ENCODE measurements at places on chromosomes 6 and 20.

- no peak for DNase-seq
Observed at GRCh38 chr20:51084593-51085377, 61.9 kb upstream of the KCNG1 start.

- no peak for DNase-seq
Observed at GRCh38 chr20:6575912-6576401, 191.5 kb upstream of the BMP2 start.

- no peak for DNase-seq
Observed at GRCh38 chr6:133730881-133731280, 158.0 kb upstream of the TCF21 start.

DNA sequence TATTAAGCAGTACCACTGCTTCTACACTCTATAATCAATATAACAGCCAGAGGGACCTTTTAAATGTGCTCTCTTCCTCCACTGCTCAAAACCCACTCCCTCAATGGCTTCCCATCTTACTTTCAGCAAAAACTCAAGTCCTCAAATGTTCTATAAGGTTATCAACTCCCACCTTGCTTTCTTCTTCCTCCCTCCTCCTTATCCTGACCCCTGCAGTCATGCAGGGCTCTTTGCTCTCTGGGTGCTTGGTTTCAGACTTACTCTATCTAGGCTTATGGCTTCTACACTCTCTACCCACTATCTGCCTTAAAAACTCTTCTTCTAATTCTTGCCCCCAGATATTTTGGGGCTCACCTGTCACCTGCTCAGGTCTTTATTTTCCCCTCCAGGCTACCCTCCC, 5.3 kb downstream of the ARHGAP18 start:
- DNase-seq: no peak

DNA sequence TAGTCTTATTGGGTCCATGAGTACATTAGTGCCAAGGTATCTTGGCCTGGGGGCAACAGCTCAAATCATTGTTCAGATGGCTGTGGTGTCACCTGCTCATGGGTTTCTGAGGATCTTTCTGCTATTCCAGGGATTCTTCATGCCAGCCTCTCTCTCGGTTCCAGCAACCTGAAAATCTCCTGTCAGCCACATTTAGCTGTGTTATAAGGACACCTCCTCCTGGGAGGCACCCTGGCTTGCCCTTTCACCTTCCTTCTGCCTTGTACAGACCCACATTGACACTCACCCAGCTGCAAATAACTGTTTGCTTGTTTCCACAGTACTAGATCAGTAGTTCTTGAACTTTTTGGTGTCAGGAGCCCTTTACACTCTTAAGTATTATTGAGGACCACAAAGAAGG, 159.9 kb downstream of the GRM4 start:
- no peak for DNase-seq

DNA sequence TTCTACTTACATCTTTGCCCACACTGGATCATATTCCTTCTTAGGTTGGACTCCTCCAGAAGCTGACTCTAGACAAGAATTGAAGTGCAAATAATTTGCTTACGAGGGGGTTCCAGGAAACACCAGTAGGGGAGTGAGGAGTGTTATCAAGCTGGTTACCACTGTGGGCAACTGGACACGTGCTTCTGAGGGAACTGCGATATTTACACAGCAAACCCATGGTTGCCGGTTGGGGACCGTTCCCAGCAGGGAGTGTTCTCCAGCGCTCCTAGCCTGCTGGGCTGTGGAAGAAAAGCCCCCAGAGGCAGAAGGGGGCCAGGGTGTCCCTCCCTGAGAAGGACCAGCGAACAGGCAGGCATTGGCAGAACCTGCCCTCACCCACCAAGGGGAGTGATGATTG, 21.7 kb downstream of the MDFI start:
- no peak for DNase-seq

- DNase-seq: no peak
Observed at GRCh38 chr6:149445095-149445466, 39.7 kb downstream of the ZC3H12D start.

DNA sequence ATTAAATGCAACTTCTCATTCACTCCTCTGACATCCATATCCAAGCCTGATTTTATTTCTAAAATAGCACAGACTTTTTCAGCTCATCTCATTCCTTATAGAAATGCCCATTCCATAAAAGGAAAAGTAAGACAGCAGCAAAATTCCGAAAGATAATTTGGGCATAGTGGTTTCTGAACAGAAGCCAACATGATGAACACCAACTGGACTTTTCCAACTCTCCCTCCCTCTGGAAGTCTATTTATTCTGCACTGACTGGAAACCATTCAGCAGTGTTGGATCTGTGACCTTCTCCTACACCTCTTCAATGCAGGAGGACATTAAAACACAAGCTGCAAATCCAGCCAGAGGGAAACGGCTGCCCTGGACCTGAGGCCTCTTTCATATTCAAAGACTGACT, 306.2 kb upstream of the NT5E start:
- DNase-seq: no peak

DNA sequence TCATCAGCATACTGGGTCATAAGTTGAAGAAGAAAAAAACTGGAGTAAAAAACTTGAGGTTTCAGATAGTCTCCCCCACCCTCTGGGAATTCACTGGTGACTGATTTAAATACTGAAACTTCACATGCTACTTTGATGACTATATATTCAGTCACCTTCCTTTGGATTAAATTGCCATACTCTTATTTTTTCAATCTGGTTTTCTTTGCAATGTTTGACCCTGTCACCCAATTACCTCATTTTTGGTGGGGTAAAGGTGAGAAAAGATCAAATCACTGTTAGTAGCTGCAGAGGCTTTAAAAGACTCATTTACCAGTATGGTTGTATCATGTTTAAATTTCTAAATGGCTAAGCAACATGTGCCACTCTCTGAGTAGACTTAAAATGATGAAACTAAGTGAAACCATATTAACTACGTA, 862.7 kb upstream of the FLRT3 start:
- no peak for DNase-seq

- DNase-seq: no peak
Observed at GRCh38 chr6:89297695-89298351, 17.3 kb downstream of the GABRR2 start.

DNA sequence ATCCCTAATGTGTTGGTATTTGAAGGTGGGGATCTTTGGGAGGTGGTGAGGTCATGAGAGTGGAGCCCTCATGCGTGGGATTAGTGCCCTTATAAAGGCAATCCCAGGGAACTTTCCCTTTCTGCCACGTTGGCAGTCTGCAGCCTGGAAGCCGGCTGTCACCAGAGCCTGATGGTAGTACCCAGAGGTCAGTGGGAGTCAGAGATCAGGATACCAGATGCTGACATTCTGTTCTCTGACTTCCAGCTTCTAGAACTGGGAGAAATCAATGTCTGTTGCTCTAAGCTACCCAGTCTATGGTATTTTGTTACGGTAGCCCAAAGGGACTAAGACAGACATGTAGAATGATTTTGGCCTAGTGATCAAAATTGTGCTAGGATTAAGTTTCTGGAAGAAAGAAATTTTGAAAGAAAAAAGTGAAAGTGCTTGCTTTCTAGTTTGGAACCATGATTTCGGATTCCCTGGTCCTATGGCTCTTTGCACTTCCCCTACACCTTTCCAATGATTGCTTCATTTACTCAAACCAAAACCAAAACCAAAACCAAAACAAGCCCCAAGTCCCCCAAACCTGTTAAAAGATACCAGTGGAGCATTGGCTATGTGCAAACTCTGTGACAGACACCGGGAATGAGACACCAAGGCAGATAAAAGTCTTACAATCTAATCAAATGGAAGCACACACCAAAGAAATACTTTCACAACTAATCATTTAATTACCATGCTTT, 173.7 kb upstream of the ZNF217 start:
- no peak for DNase-seq

- no peak for DNase-seq
Observed at GRCh38 chr20:36167902-36168503, 13.5 kb downstream of the EPB41L1 start.

- no peak for DNase-seq
Observed at GRCh38 chr6:31468311-31468710, 29.6 kb upstream of the MICB start.

- DNase-seq: peak; percentile 81
Observed at GRCh38 chr6:35727231-35727934, 9.4 kb upstream of the ARMC12 start.

DNA sequence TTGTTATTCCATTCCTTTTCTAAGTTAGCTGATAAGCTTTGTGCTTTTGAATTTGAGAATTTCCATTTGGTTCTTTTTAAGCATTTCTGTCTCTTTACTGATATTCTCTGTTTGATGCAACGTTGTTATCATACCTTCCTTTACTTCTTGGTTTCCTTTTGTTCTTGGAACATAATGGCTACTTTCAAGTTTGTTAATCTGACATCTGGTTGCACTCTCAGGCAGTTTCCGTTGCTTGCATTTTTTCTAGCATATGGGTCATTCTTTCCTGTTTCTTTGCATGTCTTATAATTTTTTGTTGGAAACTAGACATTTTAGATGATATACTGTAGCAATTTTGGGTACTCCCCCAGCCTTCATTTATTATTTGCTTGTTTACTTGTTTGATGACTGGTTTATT, 12.5 kb downstream of the CDC5L start:
- no peak for DNase-seq

DNA sequence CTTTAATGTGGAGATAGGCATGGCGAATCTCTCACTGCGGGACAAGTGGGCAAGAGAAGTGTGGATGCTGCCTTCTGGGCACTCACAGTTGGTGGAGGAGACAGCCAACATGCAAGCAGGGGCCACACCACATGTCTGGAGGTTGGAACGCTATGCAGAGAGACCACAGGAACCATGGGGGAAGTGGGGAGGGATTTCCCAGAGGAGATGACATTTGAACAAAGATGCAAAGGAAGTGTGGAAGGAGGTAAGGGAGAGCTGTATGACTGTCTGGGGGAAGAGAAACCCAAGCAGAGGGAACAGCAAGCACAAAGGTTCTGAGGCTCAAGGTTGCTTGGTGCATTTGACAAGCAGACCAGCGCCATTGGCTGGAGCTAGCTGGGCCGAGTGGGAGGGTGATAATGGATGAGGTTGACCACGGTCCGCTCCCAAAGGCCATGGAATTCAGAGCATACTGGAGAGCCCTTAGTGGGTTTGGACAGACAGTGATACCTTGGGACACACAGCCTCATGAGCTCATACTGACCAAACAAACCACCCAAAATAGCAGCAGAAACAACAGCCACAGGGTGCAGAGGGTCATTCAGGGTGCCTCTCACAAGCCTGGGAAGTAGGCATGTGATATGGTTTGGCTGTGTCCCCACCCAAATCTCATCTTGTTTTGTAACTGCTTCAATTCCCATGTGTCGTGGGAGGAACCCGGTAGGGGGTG, 7.6 kb upstream of the FAM110A start:
- DNase-seq: no peak

DNA sequence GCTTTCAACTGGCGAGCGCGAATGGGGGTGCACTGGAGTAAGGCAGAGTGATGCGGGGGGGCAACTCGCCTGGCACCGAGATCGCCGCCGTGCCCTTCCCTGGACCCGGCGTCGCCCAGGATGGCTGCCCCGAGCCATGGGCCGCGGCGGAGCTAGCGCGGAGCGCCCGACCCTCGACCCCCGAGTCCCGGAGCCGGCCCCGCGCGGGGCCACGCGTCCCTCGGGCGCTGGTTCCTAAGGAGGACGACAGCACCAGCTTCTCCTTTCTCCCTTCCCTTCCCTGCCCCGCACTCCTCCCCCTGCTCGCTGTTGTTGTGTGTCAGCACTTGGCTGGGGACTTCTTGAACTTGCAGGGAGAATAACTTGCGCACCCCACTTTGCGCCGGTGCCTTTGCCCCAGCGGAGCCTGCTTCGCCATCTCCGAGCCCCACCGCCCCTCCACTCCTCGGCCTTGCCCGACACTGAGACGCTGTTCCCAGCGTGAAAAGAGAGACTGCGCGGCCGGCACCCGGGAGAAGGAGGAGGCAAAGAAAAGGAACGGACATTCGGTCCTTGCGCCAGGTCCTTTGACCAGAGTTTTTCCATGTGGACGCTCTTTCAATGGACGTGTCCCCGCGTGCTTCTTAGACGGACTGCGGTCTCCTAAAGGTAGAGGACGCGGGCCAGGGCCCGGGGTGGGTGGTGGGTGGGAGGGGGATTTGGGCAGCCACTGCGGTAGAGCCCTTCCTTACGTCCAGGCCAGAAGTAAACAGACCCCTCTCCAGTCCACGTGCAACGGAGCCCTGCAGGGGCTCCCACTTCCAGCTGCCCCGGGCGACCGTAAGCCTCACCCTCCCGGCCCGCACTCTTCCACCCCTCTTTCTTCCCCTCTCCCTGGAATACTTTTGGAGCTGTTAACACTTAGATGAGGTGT, 998 bp downstream of the BMP2 start:
- peak; percentile 28 for DNase-seq

DNA sequence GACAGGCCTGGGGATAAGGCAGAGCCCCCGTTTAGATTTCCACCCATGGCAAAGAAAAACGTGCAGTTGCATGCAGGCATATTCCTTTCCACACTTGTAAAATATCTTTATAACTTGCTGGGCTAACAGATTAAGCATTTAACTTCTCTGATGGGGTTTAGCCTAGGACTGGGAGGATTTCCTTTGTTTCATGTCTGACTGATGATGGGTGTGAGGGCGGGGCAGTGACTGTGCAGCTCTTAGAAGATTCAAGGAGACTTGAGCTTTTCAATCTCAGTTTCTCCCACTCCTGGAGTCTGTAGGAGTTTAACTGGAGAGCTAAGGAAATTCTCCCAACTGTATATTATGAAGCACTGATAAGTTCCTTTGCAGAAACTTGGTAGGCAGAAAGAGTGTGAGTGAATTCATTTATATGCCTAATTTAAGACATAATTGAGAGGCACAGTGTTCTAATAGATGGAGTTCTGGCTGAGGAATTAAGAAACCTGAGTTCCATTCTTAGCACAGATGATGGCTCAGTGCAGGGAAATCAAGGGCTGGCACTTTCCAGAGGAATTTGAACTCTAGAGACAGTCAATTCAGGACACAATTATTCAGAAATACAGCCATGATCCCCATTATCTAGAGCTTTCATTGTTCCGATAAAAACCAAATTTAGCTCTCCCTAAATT, 214.6 kb upstream of the CNR1 start:
- DNase-seq: no peak

GRCh38 chr6:35417979-35418661, 34.0 kb upstream of the FANCE start:
- no peak for DNase-seq

DNA sequence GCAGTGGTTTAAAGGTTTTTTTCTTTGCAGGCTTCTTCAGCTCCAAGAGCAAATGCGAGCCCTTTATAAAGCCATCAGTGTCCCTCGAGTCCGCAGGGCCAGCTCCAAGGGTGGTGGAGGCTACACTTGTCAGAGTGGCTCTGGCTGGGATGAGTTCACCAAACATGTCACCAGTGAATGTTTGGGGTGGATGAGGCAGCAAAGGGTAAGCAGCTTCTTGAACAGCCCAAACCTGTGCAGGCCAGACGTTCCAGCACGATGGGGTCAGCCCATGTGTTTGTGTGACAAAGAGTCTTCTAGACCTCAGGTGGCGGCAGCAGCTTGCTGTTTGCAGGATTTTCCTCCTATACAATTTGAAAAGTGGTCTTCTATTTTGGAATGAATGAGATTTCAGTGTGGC, 17.7 kb downstream of the DSP start:
- no peak for DNase-seq

DNA sequence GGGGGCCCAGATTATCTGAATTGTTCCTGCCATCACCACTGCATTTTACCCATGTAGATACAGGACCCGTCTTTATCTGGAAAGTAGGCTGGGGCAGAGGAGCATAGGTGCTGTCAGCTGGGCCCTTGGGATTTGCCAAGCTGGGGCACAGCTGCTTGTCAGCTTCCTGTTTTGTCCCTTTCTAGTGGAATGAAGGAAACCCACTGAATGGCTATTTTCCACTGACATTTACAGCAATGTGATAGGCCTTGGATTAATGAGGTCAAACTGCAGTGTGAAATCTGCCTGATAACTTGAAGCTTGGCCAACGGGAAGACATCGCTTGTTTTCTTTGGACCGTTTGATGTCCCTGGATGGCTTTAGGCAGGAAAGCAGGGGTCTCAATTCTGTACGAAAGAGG, 6.7 kb downstream of the PPP1R16B start:
- no peak for DNase-seq
